H54 (cell line): ENCODE measurements at places on chromosomes 12 and 14.
A peak's percentile ranks its signal among the peaks of the same experiment; 100 is the strongest.

DNA sequence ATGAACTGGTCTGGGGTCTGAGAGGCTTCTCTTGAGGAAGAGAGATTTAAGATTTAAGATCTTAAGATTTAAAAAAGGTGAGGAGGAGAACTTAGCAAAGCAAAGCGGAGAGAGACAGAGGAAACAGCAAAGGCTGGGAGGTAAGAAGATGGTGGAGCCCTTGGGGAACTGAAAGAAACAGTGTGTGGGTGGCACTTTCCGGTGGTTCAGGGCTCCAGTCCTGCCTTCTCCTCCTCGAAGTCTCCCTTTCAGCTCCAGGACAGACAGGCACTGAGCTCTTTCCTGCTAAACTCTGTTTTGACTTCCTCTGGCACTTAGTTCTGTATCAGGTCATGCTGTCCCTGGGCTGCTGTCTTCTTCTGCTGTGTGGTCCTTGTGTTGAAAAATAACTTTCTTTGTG, 298.7 kb upstream of the SRRM4 start:
- no peak for DNase-seq

GRCh38 chr14:31059152-31059924, 33.2 kb upstream of the STRN3 start:
- no peak for DNase-seq

- DNase-seq, result no peak
Measured at GRCh38 chr12:122721057-122721545, 4.5 kb upstream of the HCAR3 start.

DNA sequence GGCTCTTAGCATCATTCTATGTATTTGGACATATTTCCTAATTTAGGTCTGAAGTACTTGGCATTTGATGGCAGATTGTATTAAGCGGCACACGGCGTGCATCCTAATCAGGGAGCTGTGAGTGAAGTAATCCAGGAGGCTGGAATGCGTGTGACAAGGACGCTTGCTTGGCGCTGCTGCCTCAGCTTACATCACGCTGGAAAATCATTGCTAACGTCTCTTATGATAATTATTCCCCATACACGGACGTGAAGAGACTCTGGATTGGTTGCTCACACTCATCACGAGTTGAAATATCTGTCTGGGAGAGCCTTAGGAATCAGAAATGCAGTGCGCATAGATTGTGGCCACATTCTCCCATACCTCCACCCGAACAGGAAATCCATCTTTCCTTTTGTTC, 85.3 kb downstream of the FBXW8 start:
- DNase-seq, result no peak

- no peak for DNase-seq
Measured at GRCh38 chr12:57514720-57515407, 5.5 kb downstream of the DDIT3 start.

GRCh38 chr14:68619790-68620574, 172.9 kb downstream of the ZFP36L1 start:
- peak; percentile 33 for DNase-seq

- no peak for DNase-seq
Measured at GRCh38 chr12:69102856-69103255, 136.5 kb upstream of the CPSF6 start.

DNA sequence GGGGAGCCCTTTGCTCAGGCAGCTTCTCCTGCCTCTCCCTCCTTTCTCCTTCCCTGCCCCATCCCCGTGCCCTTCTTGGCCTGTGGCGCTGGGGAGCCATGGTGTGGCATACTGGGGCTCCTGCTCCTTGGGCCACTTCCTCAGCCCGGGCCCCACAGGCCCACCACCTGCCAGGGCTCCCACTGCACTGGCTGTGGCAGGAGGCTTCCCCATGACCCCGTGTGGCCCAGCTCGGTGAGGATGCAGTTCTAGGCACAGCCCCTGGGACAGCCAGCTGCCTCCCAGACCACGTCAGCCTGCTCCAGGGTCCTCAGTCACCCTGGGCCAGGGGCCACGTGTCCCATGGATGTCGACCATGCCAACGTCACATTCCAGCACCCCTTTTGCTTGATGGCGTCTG, 13.0 kb upstream of the AMN start:
- no peak for DNase-seq

GRCh38 chr12:122080149-122081082, 1.9 kb downstream of the MLXIP start:
- DNase-seq, result peak; percentile 96

GRCh38 chr14:35975814-35976213, 149.7 kb downstream of the BRMS1L start:
- DNase-seq, result no peak

- DNase-seq, result no peak
Measured at GRCh38 chr14:89388853-89389252, 28.2 kb downstream of the FOXN3 start.

- DNase-seq, result no peak
Measured at GRCh38 chr14:20386276-20386855, 26.9 kb downstream of the TEP1 start.

DNA sequence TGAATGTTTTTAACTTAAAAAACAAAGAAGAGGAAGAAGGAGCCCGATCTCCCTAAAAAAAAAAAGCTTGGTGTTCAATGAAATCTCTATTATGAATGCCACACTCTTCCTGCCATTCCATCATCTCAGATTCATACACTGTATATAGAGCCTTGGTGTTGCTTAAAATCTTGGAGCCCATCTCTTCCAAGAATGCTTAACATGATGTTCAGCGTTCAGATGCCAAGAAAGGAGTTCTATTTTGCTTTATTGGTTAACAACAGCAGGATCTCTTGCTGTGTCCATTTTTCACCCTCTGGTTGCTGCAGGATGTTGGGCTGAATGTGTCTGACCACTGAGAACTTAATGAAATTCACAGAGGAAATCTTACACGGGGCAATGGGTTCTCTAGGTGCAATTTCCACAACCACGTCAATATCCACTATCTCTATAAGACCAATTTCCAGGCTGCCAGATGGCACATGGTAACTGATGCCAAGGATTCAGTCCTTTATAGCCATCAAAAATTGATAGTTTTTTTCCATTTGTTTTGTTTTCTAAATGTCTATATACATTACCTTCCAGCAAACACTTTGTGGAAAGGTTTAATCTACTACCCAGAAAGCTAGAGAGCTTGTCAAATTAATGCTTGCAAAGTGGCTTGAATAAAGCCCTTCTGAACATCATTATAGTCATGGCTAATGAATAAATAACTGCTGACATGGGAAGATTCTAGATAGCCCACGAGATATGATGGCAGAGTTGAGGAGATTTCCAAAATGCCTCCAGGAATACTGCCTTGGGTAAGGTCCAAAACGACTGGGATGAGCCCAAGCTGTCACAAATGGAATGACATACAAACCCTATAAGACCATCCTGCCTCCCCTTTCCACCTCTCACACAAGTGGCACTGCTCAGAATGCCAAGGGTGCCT, 26.5 kb downstream of the RERG start:
- DNase-seq, result no peak

DNA sequence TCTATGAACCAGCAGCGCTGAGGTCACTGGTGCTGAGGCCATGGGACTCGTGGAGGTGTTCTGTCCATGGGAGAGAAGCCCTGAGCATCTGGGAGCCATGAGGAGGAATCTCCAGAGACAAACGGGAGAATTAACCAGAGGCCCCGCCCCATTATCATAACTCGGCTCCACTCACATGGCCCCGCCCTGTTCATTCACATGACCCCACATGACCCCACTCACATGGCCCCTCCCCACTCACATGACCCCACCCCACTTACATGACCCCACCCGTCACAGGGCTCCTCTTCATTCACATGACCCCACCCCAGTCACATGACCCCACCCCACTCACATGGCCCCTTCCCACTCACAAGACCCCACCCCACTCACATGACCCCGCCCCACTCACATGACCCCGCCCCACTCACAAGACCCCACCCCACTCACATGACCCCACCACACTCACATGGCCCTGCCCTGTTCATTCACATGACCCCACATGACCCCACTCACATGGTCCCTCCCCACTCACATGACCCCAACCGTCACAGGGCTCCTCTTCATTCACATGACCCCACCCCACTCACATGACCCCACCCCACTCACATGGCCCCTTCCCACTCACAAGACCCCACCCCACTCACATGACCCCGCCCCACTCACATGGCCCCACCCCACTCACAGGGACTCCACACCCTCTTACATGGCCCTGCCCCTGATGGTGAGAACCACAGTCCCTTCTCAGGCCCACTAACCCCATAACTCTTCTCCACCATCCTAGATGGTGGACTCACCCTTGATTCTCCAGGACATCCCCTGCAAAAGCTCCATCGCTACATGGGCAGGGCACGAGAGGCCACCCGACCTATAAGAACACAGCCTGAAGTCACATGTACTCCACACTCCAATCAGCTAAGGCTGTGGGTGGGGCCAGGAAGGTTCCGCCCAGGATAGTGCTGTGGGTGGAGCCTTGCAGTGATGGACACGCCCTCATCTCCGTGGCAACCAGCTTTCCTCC, 151.1 kb upstream of the SFSWAP start:
- no peak for DNase-seq

- no peak for DNase-seq
Measured at GRCh38 chr14:20789230-20789813, 8.3 kb downstream of the RNASE6 start.

- DNase-seq, result no peak
Measured at GRCh38 chr14:92959189-92959531, 36.2 kb downstream of the CHGA start.
